Endothelial cell of umbilical vein (primary cell): ENCODE measurements at places on chromosomes 2 and 18. TPM values are rescaled to one million over a fixed set of nuclear protein-coding genes. Genes with fewer than 3 reads are reported as not detected.

DNA sequence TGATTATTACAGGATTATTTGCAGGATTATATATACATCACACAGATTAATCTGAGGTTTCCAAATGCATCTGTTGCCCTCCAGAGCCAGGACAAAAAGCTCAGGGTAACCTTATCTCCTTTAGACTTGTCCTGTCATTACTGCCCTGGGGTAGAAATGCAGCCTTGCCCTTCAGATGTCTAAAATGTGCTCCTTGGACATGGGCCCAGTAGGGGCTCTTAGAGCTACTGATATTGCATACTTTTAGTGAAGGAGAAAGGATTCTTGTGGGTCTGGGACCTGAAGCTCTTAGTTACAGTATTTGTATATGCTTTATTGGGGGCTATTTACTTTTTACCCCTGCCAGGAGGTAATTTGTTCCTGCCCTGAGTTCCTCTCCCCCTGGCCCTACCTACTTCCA, 56.1 kb downstream of the PRKRA start:
- no peak for DNase-seq

DNA sequence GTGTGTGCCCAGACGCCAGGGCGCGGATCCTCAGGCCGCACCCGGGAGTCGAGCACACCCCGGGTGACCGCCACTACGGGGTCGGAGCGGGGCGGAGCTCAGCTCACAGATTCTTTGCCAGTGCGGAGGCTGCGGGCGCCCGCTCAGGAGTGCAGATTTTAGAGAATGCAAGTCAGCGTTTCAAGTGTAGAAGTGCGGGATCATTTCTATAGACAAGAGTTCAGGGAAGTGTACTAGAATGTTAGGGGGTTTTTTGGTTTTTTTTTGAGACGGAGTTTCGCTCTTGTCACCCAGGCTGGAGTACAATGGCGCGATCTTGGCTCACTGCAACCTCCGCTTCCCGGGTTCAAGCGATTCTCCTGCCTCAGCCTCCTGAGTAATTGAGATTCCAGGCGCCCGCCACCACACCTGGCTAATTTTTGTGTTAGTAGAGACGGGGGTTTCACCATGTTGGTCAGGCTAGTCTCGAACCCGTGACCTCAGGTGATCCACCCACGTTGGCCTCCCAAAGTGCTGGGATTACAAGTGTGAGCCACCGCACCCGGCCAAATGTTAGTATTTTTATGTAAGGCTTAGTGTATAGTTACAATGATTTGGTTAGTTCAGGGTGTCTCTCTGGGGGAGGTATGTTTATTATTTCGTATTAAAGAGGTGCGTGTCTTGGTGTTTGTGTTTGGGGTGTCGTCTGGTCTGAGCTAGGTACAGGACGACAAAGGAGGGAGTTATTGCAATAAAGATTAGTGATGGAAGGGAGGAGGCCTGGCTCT, 619 bp upstream of the FAM168B start:
- no peak for DNase-seq

FZD7 gene
- total RNA-seq, result 0.23 and 0.29 TPM in 2 replicates

CHRND gene
- total RNA-seq, result not detected in 2 replicates

NEU4 gene
- total RNA-seq, result not detected in 2 replicates
